ENCODE measurements at places on chromosomes 13 and 19. TPM values are rescaled to one million over a fixed set of nuclear protein-coding genes. Genes with fewer than 3 reads are reported as not detected.

FCAR gene
- total RNA-seq: not detected

KISS1R gene
- not detected for total RNA-seq

ATP4A gene
- total RNA-seq: not detected

ATP7B gene
- 5.3 TPM for total RNA-seq

FOXO1 gene
- 37.1 TPM for total RNA-seq

ACER1 gene
- total RNA-seq: not detected

RFXANK gene
- total RNA-seq: 115 TPM

SSC5D gene
- total RNA-seq: 0.33 TPM

DNA sequence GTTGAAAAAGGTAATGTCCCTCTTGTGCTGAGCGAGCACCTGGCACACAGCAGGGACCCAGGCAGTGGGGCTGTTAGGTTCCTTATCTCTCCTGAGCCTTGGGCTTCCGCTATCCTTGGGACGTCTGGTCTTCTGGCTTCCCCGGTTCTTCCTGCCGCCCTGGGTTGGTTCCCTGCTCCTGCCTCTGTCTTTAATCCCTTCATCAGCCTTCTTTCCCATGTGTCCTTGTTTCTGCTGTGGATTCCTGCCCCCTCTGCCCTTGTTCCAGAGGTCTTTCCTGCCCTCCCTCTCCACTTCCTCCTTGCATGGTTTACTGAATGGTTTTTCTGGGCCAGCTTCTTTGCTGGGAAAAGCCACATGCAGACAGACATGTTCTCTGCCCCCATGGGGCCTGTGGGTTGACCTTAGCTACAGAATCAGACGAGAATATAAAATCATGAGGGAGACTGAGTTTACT is 2.6 kb downstream of the EPN1 start:
- DNase-seq: no peak

DNA sequence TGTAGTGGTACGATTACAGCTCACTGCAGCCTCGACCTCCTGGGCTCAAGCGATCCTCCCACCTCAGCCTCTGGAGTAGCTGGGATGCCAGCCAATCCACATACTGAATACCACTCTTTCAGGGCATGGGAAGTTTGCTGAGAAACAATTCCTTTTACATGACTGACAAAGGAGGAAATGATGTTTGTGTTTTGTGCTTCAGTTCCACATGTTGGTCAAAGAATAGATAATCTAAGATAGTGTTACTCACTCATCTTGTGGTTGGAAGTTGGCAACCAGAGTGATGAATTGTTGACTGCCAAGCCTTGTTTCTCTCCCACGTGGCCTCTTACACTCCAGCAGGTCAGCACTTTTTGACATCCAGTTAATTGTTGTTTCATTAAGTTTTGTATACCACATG is 7.6 kb downstream of the MBD3L2B start:
- DNase-seq: peak; percentile 75

- no peak for DNase-seq
Measured at GRCh38 chr19:41551212-41551610, 24.8 kb upstream of the CEACAM21 start.

GRCh38 chr13:33893559-33893958 is 75.6 kb downstream of the RFC3 start:
- no peak for DNase-seq

- peak; percentile 46 for DNase-seq
Measured at GRCh38 chr19:10228920-10229319, 2.2 kb downstream of the S1PR2 start.

- DNase-seq: no peak
Measured at GRCh38 chr19:44884566-44884965, 6.5 kb upstream of the TOMM40 start.

- DNase-seq: peak; percentile 43
Measured at GRCh38 chr13:111031531-111031961, 83.6 kb upstream of the ARHGEF7 start.

- DNase-seq: no peak
Measured at GRCh38 chr13:31521435-31521834, 217.9 kb upstream of the RXFP2 start.

DNA sequence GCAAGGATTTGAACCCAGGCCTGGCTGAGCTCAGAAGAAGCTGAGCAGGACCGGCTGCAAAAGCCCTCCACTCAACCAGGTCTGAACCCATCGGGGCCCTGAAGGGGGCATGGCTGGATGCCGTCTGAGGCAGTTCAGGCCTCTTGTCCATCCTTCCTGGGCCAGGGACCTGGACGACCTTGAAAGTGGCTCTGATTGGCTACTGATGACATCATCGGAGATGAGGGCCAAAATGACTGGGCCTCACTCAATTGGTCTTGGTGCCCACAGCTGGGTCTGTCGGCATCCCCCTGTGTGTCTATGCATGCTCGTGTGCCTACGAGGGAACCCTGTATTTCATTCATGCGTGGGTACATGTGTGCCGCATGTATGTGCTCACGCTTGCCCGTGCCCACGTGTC is 71.8 kb downstream of the PTPRS start:
- no peak for DNase-seq

Data from MCF 10A (cell line).